ENCODE measurements at places on chromosomes 6 and 20.

- no peak for DNase-seq
Measured at GRCh38 chr20:37384683-37385174, 38.8 kb downstream of the SRC start.

DNA sequence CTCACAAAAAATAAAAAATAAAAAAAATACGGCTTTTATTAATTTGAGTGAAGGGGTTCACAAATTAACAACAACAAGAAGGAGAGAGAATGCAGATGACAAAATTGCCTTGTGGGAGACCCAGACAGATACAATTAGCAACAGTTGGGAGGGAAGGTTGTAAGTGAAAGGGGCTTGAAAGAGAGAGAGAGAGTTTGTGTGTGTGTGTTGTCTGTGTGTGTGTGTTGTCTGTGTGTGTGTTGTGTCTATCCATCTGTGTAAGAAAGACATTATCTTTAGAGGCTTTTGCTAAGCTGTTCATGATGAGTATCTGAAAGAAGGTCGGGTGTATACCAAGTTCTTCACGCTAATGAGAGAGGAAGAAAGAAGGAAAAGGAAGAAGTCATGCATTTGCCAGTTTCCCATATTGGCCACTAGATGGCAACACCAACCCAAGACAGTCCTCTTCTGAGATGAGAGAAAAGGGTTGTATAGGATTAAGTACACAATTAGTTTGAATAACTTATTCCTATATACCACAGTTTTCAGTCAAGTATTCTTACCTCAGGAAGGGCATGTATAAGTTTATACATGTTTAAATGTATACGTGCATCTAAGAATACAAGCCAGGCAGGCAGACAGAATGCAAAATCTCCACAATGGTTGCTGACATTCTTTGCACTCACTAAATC is 63.7 kb upstream of the CD2AP start:
- peak; percentile 2 for DNase-seq

GRCh38 chr6:3454273-3455010 is 2.4 kb downstream of the SLC22A23 start:
- DNase-seq: no peak

DNA sequence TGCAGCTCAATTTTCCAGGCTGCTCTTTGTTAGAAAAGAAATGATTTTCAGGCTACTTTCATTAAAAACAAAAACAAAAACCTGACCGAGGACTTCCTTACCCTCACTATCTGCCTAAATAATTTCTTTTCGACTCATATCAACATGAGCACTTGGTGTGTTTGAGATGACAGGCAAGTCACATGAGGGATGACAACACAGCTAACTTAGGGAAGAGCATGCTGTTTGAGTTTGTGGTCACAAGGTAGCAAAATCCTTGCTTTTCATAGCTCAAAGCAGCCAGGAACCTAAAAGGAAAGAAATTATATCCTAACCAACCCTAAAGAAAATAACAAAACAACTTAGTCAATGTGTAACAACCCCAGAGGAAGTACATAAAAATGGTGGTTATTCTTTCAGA is 459.5 kb downstream of the KIF16B start:
- no peak for DNase-seq

GRCh38 chr6:26064619-26065257 is 22.5 kb upstream of the HFE start:
- DNase-seq: no peak

GRCh38 chr6:34284563-34285447 is 36.0 kb upstream of the SMIM29 start:
- no peak for DNase-seq

- no peak for DNase-seq
Measured at GRCh38 chr6:55941702-55942101, 66.3 kb upstream of the BMP5 start.

GRCh38 chr6:96532399-96532798 is 10.8 kb downstream of the UFL1 start:
- peak; percentile 1 for DNase-seq

DNA sequence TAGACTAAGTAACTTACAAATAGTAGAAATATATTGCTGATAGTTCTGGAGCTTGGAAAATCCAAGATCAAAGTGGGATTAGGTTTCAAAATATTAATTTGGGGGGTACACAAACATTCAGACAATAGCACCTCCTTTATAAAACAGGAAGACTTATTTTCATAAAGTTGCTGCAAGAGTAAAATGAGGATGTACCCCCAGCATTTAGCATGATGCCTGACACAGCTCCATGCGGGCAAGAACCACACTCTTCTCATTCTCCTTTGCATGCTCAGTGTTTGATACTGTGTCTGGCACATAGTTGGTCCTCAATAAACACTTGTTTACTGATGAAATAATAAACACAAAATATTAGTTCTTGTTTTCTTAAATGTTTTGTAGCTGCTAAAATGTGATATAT is 332.9 kb downstream of the TFAP2A start:
- no peak for DNase-seq

GRCh38 chr20:62136283-62137091 is 6.7 kb downstream of the PSMA7 start:
- DNase-seq: no peak

- DNase-seq: no peak
Measured at GRCh38 chr6:112049996-112050395, 3.9 kb upstream of the CCN6 start.

DNA sequence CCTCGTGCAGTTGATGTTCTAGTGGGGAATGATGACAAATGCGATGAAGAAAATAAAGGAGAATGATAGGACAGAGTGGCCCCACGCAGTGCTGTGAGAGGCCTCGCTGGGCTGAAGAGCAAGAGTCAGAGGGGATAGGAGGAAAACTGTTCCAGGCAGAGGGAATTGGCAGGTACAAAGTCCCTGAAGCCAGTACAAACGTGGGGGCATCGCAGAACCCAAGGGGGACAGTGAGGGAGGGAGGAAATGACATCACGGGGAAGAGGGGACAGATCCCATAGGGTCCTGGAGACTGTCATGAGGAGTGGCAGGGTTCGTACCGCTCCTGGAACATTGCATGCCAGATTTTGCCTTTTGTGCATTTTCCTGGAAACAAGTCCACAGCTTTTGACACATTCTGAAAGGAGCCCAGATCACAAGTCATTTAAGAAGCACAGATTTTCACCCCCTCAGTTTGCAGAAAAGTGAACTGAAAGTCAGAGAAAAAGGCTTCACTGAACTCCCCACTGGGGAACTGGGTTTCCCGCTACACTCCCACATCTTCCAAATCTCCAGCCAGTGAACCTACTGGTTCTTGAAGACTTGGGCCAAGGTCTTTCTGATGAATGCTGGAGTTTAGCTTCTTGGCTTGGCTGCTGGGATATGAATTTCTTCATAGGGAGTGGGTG is 77.0 kb downstream of the SULF2 start:
- no peak for DNase-seq

- no peak for DNase-seq
Measured at GRCh38 chr6:166903027-166903426, 53.3 kb downstream of the RNASET2 start.

- DNase-seq: peak; percentile 84
Measured at GRCh38 chr20:33568378-33568777, 78.5 kb downstream of the CBFA2T2 start.

- DNase-seq: no peak
Measured at GRCh38 chr20:1499528-1500420, 8.6 kb upstream of the SIRPB2 start.

- DNase-seq: no peak
Measured at GRCh38 chr6:14211562-14211942, 94.0 kb downstream of the CD83 start.

DNA sequence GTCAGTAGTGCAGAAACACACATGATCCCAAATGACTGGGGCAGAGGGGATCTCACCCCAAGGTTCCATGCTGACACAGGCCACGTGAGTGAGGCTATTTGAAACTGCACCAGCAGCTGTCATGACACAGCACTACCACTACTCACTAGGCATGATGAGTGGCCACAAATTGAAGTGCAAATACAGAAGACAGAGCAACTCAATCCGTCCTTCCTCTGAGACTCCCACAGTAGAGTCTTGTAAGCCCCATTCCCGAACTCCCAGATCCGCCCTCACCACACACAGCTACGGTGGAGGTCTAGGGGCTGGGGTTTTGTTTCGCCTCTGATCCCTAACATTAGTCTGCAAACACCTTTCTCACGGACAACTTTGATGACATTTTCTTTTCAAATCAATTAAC is 113.3 kb upstream of the NUP153 start:
- DNase-seq: no peak

DNA sequence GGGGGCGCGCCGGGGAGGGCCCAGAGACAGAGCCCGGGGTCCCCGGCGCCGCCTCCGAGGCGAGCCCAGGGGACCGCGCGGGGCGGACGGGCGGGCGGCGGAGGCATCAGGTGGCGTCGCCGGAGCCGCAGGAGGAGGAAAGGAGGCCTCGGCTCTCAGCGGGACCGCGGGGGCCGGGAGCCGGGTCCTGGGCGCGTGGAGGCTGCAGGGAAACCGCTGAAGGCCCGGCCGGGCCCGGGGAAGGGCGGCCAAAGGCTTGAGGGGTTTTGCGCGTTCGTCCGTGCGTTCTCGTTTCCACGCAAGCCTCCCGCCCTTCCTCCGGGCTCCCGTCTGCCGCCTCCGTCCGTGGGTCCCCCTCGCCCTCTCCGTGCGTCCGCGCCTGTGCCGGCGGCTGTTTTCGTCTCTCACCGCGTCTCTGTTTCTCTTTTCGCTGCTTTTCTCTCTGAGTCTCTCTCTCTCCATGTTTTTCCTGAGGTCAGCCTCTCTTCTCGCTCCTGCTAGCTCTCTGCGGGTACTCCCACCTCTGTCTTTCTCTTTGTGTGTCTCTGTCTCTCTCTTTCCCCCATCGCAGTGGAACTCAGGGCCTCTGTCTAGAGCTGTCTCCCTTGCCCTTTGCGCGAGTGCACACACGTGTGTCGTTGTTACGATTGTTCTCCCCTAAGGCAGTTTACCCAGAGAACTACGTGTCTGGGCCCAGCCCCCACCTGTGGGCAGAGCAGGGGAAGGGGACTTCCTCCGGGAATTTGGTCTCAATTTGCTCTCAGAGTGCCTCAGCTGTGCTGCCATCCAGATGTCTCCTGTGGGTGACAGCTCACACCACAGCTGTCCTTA is 2.1 kb downstream of the IRF4 start:
- no peak for DNase-seq

GRCh38 chr6:121791396-121792315 is 356.2 kb downstream of the GJA1 start:
- DNase-seq: no peak

DNA sequence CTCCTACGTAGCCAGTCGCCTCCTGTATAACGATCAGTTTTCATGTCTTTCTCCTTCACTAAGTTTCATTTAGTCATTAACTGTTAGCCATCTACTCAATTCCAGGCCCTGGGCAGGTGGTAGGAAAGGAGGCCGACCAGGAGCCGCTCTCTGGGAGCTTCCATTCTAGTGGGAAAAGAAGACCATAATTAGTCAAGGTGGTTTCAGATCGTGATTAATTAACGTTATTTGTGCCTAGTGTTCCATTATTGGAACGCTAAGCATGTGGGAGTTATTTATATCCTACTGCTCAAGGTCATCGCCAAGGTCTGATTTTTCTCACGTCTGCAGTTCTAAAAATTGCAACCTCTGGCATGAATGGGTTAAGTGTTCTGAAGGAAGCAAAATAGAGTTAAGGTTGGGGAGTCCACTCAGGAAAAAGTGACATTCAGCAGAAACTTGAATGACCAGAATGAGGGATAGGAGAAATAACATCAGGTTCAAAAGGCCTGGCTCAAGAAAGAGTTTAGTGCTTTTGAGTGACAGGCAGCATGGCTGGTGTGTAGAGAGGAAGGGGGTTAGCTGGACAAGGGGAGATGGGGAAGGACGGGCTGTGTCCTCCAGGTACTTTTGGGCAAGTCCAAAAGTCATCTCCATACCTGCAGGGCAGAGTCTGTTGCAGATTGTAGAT is 812 bp downstream of the SLC9A8 start:
- no peak for DNase-seq

GRCh38 chr6:106670236-106670635 is 40.9 kb downstream of the QRSL1 start:
- DNase-seq: no peak

GRCh38 chr6:43951756-43952675 is 175.2 kb downstream of the MRPL14 start:
- no peak for DNase-seq

GRCh38 chr6:142385352-142385751 is 83.5 kb downstream of the ADGRG6 start:
- no peak for DNase-seq

DNA sequence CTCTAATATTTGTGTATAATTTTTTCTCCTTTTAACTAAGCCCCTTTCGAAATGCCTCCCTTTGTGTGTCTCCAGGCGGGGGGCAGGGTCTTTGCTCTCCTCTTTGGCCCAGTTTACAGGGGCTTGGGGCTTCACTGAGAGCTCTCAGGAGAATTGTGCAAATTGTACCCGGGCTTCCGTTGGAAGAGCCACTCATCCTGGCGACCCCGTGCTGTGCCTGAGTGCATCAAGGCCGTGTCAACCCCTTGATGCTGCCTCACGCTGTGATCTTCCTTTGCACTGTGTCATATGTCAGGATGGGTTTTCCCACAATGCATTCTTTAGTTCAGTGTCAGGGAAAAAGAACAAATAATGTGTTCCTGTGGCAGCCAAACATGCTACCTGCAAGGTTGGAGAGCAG is 118.0 kb upstream of the POU3F2 start:
- peak; percentile 62 for DNase-seq

DNA sequence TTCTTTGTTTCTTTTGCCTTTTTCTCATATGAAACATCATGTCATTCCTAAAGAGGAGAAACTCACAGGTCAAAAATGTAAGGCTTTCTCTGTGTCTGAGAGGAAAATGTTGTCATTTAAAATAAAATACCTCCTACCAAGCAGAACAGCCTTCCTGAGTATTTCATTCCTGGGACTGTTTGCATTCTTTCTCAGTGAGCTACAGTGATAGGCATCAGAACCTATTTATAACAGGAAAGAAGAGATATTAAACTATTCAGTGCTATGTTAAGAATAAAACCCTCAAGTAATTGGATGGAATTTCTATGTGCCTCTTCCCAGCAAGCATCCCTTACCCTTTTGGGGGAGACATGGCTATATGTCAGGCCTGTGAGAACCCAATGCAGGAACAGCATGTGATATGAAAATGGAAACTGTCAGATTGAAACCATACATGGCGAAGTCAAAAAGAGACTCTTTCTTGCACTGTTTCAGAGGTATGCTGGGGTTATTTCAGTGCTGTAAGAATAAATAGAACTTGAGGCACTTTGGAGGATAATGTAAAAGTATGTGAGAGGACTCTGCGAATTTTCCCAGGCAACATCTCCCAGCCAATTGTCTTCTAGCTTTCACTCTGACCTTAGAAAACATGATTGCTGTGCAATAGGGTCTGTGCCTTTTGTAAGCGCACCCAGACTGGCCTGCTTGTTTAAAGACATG is 133.8 kb upstream of the CCN2 start:
- DNase-seq: no peak

- DNase-seq: no peak
Measured at GRCh38 chr6:501891-502601, 110.5 kb downstream of the IRF4 start.

GRCh38 chr20:25378189-25378883 is 12.3 kb downstream of the ABHD12 start:
- no peak for DNase-seq

- no peak for DNase-seq
Measured at GRCh38 chr6:109579361-109579760, 96.3 kb upstream of the ZBTB24 start.
